Activated effector memory CD4-positive, alpha-beta T cell treated with anti-CD3 and anti-CD28 coated beads, Interleukin-2, amount 50 U/mL, for 16 hours (primary cell): ENCODE measurements at places on chromosomes 1 and 21.

GRCh38 chr1:167500283-167500860, 18.0 kb downstream of the CD247 start:
- DNase-seq = no peak

GRCh38 chr1:186155594-186155993, 219.5 kb downstream of the TPR start:
- no peak for DNase-seq

DNA sequence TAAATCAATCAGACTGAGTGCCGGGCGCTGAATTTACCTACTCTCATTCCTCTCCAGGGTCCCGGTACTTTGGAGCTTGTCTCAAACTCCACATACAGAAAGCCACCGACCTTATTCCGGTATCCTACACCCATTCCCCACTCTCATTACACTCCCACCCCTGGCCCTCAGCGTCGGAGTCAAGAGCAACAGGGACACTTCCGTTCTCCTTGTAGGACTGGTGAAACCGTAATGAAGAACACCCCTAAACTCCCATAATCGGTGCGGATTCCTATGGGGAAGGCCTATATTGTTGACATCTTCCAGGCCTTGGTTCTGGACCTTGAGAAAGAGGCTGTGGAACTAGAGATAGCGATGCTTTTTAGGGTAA, 798 bp downstream of the ZBED6 start:
- peak; percentile 71 for DNase-seq

DNA sequence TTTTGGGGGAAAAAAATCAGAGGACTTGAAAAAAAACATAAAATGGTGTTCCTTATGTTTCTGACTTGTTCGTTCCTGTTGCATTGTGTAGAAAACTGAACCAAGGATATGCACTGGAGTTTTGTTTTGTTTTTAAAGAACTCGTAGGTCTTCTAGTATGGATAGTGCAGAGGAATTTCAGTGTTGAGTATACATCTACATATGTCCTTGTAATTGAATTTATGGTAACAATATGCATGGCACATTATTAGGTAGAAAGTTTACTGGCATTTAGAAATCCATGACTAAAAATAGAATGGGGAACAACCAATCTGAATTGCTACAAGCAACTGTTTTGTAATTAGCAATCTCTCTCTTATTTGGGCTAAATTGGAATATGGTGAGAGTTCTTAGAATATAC, 188.3 kb upstream of the ZRANB2 start:
- no peak for DNase-seq

GRCh38 chr1:208166340-208167138, 77.6 kb downstream of the PLXNA2 start:
- DNase-seq = no peak

GRCh38 chr1:6420454-6421042, 829 bp upstream of the HES2 start:
- DNase-seq = no peak

DNA sequence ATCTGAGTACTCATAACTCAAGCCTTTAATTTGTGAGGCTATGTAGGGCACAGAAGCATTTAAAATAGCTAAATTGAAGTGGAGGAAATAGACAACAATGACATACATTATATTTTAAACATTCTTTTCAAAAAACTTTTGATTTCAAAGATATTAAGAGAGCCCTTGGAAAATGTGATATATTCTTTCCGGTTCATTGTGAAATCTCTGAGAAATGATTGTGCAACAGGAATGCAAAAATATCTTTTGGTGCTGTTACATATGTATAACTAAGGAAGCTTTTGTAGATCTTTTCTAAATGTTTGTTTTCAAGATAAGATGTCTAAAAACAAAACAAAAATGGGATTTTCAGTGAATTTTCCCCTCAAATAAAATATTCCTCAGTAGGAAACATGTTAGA, 185.2 kb downstream of the LEPR start:
- no peak for DNase-seq

- DNase-seq = no peak
Observed at GRCh38 chr1:23376890-23377811, 7.5 kb upstream of the ZNF436 start.

DNA sequence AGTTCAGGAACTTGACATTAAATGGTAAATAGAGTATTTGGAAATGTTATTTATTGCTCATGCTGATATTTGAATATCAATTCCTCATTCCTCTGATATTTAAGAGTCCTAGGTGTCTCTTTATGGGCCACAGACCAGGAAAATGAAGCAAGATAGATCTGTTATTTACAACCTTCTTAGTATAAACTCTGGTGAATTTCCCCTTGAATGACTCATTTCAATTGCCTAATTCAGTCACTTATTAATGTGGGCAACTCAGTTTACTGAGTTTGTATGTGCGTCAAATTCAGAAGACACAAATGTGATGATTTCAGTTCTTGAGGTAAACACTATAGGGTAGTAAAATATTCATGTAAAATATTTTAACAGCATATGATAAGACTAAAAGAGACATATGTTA, 1404.4 kb upstream of the PRMT6 start:
- no peak for DNase-seq

GRCh38 chr1:33640114-33640660, 167.7 kb downstream of the ZSCAN20 start:
- DNase-seq = no peak

- no peak for DNase-seq
Observed at GRCh38 chr21:25176637-25177412, 430.5 kb downstream of the MRPL39 start.

DNA sequence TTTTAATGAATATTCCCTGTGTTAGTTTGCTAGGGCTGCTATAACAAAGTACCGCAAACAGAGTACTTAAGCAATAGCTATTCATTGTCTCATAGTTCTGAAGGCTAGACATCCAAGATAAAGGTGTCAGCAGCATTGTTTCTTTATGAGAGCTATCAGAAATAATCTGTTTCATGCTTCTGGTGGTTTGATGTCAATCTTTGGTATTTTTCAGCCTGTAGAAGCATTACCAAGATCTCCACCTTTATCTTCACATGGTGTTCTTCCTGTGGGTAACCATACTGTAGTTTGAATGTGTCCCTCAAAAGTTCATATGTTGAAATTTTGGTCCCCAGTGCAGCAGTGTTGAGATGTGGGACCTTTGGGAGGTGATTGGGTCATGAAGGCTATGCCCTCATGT, 7.4 kb downstream of the RBM11 start:
- DNase-seq = no peak

DNA sequence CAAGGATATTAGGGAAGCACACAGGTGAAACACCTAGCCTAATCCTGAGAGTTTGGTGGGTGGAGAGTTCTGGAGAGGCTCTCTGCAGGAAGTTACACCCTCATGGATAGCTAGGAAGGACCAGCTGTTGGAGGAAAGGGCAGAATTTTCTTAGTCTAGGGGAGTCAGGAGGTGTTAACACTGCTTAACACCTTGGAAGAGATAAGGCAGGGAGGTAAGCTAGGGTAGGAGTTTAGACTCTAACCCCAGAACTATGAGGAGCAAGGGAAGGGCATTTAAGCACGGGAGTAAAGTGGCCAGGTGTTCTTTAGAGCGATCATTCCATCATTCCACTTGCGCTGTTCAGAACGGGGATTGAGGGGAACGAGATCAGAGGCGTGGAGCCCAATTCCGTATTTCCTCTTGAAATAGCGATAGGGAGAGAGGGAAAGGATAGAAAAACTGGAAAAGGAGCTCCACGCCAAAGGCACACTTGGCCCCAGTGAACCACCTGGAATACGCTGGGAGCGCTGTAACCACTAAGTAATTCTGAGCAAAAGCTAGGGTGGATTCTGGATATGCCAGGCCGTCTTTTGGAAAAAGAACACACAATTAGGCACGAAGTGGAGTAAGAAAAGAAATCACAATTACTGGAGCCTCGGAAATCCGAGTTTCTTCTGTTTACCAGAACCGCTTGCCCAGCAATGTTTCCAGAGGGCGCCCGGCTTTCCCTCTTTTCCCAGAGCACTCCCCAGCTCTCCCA, 1.5 kb upstream of the GPR137B start:
- DNase-seq = no peak

DNA sequence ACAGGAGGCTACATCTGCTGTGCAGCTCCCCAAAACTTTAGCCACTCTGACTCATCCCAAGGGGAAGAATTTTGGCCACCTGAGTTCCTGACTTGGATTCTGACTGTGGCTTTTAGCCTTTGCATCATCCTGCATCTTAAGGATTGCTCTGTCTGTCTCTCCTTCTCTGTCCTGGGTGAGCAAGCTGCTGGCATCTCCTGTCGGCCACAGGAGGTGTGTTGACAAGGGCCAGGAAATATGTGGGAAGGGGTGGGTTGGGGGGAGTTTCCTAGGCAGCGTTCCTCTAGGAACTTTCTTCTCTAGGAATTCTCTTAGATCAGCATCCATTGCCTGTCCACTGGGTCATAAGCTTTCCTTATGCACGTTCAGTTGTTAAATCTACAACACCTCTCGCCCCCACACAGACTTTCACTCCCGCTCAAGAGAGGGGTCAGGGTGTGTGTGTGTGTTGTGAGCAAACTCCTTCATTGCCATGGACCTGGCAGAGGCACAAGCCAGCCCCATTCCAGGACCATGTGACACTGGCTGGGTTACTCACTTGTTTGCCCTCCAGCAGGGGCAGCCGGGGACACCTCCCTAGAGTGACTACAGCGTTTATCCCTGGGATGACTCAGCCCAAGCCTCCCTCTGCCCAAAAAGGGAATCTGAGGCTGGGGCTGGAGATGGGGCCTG, 145.0 kb upstream of the DUSP10 start:
- DNase-seq = no peak

DNA sequence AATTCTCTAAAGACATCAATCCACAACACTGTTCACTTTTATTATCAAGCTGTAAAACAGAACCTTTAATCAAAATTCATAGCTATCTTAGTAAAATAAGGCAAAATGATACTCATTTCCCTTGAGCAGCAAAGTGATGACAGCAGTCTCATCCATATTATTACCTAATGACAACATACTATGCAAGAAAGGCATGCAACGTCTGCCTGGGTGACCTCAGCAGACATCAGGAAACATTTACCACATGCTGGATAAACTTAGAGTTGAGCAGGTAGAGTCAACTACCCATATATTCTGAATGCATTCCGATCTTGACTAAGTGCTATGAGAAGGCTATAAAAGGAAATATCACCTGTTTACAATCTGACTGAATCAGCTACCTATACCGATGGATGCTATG, 145.1 kb downstream of the SIPA1L2 start:
- DNase-seq = no peak

DNA sequence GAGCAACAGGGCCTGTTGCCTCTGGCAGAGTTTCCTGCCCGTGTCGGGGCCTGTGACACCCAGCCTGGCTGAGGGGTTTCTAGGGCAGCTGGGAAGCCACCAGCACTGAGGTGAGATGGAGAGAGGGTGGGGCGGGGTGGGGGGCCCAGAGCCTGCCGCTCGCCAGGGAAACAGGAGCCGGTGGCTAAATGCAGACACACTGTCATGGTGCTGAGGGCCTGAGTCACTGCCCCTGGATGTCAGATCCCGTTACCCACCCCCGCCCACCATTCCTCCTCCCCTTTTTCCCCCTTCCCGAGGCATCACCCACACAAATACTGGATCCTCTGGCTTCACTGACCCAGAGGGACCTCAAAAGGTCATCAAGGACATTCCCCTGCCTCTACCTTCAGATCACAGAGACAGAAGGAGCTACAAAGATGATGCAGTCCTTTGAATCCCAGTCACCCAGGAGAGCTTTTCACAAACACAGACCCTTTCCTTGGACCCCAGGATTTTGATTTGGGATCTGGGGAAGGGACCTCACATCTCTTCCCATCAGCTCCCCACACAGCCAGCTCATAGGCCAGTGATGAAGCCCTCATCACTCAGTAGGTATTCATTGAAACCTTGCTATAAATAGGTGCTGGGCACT, 1.9 kb upstream of the HSPB7 start:
- DNase-seq = no peak

GRCh38 chr1:14142397-14143100, 442.6 kb downstream of the PRDM2 start:
- DNase-seq = no peak

DNA sequence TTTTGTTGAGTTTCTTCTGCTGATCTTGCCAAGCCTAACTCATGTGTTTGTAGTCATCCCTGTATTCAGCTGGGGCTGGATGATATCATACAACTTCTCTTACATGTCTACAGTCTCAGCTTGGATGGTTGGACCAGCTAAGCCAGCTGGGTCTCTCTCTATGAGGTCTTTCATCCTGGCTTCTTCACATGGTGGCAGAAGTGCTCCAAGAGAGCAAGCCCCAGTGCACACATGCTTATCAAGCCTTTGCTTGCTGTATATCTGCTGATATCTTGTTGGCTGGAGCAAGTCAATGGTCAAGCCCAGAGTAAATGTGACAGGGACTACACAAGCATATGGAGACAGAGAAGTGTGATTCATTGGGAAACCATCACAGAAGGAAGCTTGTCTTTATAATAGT, 29.2 kb upstream of the SLC44A5 start:
- DNase-seq = no peak

DNA sequence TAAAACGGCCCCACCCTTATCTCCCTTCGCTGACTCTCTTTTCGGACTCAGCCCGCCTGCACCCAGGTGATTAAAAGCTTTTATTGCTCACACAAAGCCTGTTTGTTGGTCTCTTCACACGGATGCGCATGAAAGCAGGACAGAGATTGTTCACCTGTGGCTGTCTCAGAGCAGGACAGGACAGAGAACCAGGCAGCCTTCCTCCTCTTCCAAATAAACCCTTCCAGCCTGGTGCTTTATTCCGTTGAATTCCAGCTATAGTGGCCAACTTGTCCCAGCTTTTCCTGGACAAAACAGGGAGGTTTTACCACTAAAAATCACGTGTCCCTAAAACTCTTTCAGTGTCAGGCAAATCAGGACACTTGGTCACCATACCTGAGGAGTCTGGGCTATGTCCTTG, 9.5 kb upstream of the DMRTB1 start:
- DNase-seq = no peak

- DNase-seq = no peak
Observed at GRCh38 chr1:33343539-33343938, 22.6 kb upstream of the A3GALT2 start.

DNA sequence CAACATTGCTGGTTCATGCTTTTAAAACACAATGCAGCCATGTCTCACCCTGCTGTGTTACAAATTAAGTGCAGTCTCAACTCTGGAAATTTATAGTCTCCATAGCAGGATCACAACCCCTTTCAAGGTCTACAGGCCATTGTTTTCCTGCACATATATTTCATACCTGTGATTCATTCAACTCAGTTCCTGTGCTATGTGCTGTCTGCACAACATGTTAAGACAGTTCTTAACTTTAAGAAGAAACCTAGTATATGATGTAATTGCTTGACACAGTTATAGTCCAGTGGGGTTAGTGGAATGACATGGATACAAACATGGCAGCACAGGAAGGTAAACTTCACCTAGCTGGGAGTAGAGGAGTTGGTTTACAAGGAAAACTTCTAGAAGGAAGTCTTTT, 106.4 kb downstream of the IFI44 start:
- no peak for DNase-seq
